GDM1 (cell line): ENCODE measurements at places on chromosomes 16 and 17.

- no peak for DNase-seq
Observed at GRCh38 chr16:88121886-88122580, 170.8 kb downstream of the BANP start.

DNA sequence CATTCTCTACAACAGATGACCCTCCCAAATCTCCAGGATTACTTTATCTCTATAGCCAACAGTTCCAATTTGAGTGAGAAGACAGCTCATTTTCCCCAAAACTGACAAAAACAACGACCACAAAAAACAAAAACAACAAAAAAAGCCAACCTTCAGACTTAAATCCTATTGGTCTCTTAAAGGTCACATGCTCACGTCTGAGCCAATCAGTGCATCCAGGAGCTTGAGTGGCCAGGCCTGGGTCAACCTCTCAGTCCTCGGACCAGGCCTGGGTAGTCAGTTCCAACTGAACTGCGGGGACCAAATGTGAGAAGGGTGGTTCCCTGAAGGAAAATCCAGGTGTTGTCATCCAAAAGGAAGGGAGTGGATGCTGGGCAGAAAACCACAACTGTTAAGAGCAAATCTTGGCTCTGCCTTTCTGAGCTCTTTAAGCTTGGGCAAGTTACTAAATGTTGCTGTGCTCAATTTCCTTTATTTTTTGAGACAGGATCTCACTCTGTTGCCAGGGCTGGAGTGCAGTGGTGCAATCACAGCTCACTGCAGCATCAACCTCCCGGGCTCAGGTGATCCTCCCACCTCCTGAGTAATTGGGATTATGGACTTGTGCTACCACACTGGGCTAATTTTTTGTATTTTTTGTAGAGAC lies 43.0 kb upstream of the MSI2 start:
- no peak for DNase-seq

- DNase-seq, result no peak
Observed at GRCh38 chr16:61364990-61365389, 671.2 kb downstream of the CDH8 start.

DNA sequence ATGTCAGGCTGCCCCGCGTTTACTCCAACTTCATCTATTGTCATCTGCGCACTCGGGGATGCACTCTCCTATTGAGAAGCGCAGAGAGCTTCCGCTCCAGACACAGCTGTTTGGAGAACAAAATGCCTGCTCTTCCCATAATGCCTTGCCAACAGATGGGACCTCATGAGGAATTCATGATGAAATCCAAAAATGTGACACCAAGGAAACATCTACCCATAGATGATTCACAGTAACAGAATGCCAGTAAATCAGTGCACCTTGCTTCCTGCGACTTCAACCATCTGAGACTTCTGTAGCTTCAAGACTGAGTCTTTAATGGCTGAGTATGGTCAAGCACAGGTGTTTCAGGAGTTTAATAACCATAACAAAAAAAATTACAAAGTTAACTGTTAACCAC lies 1144.9 kb upstream of the GOT2 start:
- DNase-seq, result no peak

DNA sequence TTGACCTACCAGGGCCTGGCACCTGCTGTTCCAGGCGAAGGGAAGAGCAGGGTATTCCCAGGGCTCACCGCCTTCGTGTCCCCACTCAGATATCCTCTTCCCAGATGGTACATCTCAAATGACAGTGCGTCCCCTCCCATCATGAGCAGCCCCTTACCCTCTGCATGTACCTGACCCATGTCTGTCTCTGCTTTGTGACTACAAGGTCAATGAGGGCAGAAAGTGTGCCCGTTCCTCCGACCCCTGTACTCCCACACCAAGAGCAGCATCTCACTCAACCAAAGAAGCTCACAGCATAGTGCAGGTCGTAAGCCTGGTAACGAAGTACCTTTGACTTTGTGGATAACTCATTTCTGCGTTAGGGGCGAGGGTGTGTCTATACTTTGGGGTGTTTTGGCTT lies 142.6 kb downstream of the KATNIP start:
- no peak for DNase-seq

- no peak for DNase-seq
Observed at GRCh38 chr17:46191322-46192188, 1.7 kb downstream of the KANSL1 start.
